NCI-H524 treated with DMSO at 0.1 percent for 48 hours (cell line): ENCODE measurements at places on chromosomes 11 and 22.

GRCh38 chr22:36927671-36928070, 14.2 kb downstream of the CSF2RB start:
- no peak for DNase-seq

GRCh38 chr11:72897506-72897905, 83.3 kb downstream of the ATG16L2 start:
- no peak for DNase-seq

DNA sequence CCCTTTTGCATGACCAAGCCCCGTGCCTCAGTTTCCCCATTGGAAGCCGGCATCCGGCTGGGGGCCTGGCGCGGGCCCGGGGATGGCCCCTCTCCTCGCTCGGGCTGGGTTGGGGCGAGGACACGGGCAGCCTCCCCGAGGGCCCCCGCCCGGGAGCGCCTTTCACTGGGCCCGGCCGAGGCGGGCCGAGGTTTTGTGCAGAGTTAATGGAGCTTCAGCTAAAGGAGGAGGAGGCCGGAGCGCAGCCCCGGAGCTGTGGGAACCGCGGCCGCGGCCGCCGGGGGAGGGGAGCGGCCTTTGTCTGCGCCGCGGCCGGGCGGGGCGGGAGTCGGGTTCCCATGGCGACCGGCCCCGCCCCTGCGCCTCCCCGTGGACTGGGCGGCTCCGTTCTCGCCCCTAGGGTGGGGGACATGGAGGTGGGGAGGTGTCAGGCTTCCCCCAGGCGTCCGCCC, 1.4 kb upstream of the MAPK11 start:
- peak; percentile 12 for DNase-seq

DNA sequence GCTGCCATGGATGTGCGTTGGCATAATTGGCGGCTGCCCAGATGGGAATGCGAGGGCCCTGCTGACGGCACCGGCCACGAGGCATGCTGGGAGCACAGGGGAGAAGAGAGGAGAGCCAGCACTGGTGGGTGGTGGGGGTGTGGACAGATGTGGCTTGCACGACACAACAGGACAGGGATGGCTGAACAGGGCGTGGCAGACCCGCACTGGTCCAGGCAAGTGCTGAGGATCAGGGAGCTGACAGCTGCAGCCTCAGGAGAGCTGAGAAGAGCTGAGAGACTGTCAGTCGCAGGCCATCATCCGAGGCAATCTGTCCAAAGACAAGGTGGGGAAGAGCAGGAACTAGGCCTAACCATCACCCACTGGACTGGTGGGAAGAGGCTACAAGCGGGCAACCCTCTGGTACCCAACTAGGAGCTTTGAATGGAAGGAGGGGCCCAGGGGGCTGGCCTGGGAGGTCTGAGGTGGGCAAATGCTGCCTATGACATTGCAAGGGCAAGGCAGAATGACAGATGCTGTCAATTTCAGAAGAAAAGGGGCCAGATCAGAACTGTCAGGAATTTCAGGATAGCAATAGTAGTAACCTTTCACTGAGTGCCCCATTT, 2.4 kb downstream of the GNB1L start:
- peak; percentile 39 for DNase-seq

DNA sequence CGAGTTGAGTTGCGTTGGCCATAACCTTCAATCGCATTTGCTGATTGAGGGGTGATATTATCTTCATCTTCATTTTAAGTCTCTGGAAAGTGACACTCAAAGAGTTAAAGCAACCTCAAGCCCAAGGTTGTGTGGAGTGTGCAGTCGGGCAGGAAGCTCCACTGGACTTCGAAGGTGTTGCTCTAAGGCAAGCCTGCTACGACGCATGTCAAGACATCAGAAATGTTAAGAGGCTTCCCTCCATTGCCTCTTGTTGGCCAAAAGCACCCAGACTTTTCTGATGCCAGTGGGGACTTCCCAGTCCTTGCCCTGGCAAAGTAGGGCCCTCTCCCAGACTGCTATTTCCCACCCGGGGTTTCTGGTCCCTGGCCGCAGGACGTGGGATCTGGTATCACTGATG, 23.6 kb upstream of the SCGB1D1 start:
- DNase-seq: no peak

GRCh38 chr11:17609291-17610084, 62.4 kb downstream of the OTOG start:
- DNase-seq: no peak

GRCh38 chr11:116199182-116199581, 573.6 kb downstream of the BUD13 start:
- DNase-seq: peak; percentile 84
